H9 (cell line): ENCODE measurements at places on chromosomes 16 and 17. TPM values are rescaled to one million over a fixed set of nuclear protein-coding genes. Genes with fewer than 3 reads are reported as not detected.

The CHST6 gene
- total RNA-seq = 20.7 and 20.8 TPM in 2 replicates

The TP53TG3 gene
- total RNA-seq = not detected in 2 replicates

The GNGT2 gene
- total RNA-seq = 0.42 and 1.1 TPM in 2 replicates

The C16orf86 gene
- 0.75 and 1.5 TPM in 2 replicates for total RNA-seq

The WSCD1 gene
- 33.6 and 34.9 TPM in 2 replicates for total RNA-seq

The STH gene
- not detected in 2 replicates for total RNA-seq

The AMFR gene
- 25.6 and 26.3 TPM in 2 replicates for total RNA-seq

The NOG gene
- not detected in 2 replicates for total RNA-seq

The RAB11FIP4 gene
- 25.7 and 26.1 TPM in 2 replicates for total RNA-seq

The SLC35G6 gene
- total RNA-seq = not detected in 2 replicates

The ULK2 gene
- total RNA-seq = 10.8 and 11.5 TPM in 2 replicates

GRCh38 chr17:4744999-4745969 lies 5.6 kb upstream of the CXCL16 start:
- peak; percentile 95 for DNase-seq

DNA sequence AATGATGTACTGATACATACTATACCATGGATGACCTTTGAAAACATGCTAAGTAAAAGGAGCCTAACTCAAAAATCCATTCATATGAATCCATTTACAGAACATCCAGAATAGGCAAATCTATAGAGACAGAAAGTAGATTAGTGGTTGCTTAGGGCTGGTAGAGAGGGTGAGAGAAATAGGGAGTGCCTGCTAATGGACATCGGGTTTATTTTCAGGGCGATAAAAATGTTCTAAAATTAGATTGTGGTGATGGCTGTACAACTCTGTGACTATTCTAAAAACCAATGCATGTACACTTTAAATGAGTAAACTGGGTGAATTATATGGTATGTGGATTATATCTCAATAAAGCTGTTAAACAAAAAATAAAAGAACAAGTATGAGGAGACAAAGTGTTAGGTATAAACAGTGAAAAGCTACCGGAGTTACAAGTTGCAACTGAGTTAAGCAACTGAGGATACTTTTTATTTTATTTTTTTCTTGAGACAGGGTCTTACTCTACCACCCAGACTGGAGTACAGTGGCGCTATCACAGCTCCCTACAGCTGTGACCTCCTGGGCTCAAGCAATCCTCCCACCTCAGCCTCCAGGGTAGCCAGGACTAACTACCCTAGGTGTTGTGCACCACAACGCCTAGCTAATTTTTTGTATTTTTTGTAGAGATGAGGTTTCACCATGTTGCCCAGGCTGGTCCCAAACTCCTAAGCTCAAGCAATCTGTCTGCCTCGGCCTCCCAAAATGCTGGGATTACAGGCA lies 75.5 kb upstream of the CORO6 start:
- no peak for DNase-seq

DNA sequence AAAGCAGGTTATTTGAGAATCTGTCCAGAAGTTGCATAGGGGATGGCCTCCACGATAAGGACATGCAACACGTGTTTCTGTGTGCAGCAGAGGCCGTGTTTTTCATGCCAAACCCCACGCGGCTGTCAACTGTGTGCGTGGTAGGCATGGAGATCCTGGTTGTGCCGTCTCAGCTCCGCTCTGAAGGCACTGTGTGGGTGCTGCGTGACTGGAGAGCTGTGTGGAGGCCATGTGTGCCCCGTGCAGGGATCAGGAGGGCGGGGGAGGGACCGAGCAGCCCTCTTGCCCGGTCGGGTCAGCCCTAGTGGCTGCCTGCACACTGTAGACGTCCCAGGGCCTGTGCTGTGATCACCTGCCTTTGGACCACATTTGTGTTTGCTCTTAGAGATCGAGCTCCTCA lies 74.5 kb downstream of the SEC14L1 start:
- DNase-seq = no peak

- DNase-seq = peak; percentile 2
Observed at GRCh38 chr16:83615141-83615952, 192.4 kb upstream of the HSBP1 start.

DNA sequence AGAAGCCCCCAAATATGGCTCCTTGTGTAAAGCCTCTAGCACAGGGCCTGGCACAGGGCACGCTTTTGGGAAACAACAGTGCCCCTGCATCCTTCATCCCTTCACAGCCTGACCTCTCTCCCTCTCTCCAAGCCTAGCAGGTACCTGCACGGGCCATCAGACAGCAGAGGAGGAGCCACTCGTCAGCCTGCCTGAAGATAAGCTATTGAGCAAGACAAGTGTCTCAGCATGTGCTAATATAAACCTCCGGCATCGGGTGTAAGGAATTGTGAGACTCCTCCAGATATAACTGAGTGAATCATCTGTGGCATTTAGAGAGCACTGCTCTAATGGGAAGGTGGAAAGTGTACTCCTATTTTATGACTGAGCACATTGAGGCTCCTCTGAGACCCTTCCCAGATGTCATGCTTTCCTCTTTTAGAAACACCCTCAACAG lies 38.3 kb downstream of the TBX4 start:
- no peak for DNase-seq

DNA sequence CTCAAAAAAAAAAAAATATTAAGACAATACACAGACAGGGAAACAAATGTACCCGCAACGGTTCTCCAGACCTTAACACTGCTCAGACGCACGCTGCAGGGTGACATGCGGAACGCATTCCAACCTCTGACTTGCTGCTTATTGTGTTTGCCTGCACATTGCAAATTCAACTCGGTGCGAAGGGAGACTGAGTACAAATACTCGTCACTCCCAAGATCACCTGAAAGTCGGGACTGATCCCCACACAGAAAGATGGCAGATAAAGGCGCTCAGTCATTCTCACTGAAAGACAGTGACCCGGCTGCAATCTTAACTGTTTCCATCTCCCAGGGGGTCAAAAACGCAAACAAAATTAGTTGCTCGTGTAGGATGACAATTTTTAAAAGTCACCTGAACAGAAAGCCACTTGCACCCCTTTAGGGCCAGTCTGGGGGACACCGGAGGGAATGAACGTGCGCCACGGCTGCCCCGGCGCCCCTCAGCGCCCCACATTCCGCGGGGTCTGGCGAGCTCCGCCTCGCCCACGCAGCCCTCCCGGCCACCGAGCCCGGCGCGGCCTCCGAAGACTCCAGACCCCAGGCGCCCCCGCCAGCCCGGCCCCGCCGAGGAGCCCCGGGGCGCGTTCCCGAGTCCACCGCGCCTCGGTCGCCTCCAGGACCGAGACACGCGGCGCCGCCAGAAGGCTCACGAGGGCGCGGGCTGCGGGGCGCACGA lies 589 bp downstream of the CLCN7 start:
- no peak for DNase-seq

- no peak for DNase-seq
Observed at GRCh38 chr17:42584880-42585279, 7.4 kb upstream of the PSMC3IP start.

GRCh38 chr17:38451840-38452529 lies 23.7 kb downstream of the ARHGAP23 start:
- DNase-seq = peak; percentile 97

DNA sequence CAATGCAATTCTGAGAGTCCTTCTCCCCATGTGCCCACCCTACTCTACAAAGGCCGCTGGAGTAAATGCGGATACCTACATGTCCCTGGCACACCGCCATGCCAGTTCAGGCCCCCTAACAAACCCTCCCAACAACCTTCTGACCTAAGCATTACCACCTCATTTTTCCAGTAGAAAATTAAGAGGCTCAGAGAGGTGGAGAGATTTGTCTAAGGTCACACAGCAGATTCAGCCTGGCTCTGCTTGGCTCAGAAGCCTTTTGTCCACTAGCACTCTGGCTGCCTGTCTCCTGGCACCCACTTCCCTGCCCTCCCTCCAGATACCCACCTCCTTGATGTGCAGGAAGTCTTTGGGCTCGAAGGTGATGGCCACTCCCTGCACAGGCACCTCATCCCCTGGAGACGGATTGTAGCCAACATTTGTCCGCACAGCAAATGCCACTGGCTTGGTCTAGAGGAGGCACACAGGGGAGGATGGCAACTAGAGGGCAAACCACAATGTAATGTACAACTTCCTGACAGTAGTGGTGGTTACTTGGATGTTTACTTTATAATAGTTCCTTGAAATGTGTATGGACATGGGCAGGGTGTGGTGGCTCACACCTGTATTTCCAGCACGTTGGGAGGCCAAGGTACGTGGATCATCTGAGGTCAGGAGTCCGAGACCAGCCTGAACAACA lies 10.2 kb downstream of the CACNB1 start:
- DNase-seq = no peak

- no peak for DNase-seq
Observed at GRCh38 chr17:39462631-39463375, 1.5 kb downstream of the CDK12 start.

DNA sequence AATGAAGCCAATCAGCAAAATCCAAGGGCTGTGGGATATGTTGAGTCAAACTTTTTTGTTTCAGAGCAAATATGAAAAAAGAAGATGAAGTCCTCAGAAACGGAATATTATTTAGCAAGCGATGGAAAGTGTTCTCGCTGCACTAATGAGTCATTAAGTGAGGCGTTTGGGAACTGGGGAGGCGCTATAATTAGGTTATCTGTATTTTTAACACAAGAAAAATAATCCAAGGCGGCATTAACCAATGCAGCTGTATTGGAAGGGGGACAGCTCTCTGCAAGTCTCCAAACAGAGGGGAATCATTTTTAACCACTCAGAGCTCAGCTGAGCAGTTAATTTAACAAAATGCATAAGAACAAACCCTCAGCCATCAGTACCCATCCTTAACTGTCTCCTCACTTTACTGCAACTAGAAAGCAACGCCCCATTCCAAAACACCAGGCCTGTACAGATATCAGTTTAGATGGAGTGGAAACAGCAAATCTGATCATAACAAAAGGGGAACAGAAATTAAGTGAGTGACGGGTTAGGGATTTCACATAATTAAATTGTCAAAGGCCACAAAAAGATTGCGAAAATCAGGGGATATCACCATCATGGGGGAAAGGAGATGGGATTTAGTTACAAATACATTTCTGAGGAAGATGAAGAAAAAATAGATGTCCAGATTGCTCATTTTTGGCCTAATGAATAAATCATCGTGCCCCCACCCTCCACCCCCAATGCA lies 211.0 kb upstream of the TOX3 start:
- no peak for DNase-seq

- DNase-seq = no peak
Observed at GRCh38 chr16:19001788-19002187, 18.1 kb downstream of the TMC7 start.

- DNase-seq = no peak
Observed at GRCh38 chr16:6880263-6880662, 452.4 kb upstream of the RBFOX1 start.

DNA sequence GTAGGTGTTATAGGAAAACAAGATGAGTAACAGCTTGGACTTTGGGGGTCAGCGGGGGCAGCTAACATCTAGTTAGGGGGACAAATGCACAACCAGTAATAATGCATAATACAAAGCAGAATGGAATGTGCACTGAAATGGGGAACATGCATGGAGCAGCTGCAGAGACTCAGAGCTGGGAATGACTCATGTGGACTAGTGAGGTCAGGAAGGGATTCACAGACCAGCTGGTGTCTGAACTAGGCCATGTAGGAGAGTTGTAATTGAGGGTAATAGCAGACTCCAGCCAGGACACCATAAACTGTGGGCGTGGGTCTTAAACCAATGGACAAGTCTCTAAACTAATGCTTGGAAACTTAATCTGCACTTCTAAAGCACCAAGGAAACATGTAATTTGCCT lies 176.8 kb upstream of the ASIC2 start:
- no peak for DNase-seq

DNA sequence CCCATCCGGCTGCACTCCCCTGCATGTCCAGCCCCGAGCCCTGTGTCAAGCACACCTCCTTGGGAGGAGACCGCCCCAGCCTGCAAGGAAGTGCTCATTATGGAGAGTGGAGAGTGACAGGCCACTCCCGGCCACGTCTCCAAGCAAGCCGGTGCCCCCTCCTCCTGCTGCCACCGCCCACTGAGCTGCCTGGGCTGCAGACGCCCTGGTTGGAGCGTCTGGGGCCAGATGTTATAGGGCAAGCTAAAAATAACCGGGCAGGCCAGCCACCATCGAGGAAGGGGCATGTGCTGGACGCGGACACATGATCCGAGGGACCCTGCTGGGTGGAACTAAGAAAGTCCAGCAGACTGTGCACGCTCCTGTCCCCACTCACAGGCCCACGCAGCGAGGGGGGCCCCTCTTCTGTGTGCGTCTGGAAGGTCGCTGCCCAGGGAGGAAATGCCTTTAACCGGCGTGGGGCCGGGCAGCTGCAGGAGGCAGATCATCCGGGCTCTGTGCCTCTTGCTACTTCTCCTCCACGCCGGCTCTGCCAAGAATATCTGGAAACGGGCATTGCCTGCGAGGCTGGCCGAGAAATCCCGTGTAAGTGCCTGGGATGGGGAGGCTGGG lies at the start of gene WFDC1:
Gene WFDC1 (plus strand): TSS at position 348 of the 612 bp plus-strand sequence. CDS start 94 bp downstream, at position 442.
- no peak for DNase-seq

DNA sequence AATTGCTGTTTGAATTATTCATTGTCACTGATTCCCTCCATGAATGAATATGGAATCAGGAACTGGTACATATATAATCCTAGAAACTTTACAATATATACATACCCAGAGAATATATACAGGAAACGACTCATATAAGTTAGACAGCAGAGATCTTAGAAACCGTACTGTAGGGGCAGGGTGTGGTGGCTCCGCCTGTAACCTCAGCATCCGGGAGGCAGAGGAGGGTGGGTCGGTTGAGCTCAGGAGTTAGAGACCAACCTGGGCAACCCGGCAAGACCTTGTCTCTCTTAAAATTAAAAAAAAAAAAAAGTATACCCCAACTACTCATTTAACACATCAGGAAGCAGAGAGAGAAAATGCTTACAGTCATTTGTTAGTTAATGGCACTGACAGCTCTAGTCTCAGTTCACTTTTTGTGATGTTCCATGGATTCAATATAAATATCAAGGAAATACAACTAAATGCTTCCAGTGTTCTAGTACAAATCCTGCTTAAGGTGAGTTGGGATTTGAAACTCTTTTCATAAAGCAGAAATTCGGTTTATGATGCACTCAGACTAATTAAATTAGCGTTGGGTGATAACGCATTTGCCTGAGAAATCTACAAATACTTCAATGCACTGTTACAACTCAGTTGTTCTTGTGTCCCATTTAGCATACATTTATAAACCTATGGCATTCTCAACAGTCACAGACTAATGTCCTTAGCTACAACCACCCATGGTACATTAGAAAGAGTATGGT lies 5.6 kb downstream of the GLG1 start:
- no peak for DNase-seq

GRCh38 chr17:80978499-80979497 lies 12.8 kb upstream of the CHMP6 start:
- no peak for DNase-seq

DNA sequence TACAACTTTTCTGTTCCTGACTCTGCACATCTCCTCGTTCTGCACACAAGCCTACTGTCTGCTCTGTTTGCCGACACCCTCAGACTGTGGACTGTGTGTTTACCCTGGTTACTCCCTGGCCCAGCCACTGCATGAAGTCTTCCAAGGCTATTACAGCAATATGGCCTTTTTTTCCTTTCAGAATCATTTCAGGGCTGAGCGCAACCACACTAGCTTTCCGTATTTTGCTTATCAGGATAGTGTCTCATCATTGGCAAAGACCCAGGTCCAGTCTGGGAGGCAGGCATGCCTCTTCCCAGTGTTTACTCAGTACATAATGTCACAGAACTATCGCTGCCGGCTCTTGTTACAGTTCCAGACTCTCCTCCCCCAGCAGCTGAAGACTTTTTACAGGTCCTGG lies 10.1 kb downstream of the DNAH9 start:
- DNase-seq = no peak
